Activated naive CD4-positive, alpha-beta T cell (primary cell): ENCODE measurements at places on chromosomes 13 and 19.

DNA sequence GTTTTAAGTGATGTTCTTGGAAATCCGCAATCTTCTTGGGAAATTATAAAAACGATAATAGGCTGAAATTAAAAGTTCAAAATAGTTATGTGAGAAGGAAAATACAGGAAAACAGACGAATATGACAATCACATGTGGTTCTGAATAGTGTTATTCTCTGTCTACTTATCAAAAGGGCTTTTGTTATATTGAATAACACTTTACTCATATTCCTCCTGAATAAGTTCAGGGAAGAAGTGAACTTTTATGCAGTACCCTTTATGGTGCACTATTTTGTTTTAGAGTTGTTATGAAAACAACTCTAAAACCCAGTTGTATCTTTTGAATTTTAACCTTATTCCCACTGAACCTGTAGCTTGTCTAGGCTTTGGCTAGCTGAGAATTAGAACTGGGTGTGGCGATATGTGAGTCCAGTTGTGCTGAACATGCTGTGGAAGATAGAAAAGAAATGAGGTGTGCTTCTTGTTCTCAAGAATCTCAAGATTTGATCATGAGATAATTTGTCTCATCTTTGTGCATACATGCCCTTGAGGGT lies 384.4 kb downstream of the LMO7 start:
- no peak for DNase-seq

GRCh38 chr13:47146991-47147811 lies 250.3 kb upstream of the HTR2A start:
- no peak for DNase-seq

- no peak for DNase-seq
Observed at GRCh38 chr13:25990801-25991200, 61.0 kb downstream of the SHISA2 start.

DNA sequence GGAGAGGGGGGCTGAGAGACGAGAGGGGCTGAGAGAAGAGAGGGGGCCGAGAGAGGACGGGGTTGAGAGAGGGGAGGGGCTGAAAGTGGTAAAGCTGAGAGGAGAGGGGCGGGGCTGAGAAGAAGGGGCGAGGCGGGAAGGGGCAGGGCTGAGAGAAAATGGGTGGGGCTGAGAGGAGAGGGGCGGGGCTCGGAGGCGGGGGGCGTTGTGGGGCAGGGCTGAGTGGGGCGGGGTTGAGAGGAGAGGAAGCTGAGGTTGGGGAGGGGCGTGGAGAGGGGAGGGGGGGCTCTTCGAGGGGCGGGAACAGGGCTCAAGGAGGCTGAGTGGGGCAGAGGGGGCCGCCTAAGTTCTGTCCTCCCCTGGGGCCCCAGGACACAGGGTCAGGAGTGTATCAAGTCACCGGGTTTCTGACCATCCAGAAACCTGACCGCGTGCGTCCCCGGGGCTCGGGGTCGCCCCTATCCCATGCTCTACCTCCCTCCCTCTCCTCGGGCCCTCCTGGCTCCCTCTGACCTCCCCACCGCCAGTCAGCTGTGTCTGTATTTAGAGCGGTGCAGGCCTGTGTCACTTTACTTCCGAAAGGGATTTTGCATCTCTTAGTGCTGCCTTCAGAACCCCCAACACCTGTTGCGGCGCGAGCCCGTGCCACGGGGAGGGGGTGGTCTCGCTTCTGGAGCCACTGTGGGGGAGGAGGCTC lies 38.6 kb upstream of the SEMA6B start:
- DNase-seq = peak; percentile 11

DNA sequence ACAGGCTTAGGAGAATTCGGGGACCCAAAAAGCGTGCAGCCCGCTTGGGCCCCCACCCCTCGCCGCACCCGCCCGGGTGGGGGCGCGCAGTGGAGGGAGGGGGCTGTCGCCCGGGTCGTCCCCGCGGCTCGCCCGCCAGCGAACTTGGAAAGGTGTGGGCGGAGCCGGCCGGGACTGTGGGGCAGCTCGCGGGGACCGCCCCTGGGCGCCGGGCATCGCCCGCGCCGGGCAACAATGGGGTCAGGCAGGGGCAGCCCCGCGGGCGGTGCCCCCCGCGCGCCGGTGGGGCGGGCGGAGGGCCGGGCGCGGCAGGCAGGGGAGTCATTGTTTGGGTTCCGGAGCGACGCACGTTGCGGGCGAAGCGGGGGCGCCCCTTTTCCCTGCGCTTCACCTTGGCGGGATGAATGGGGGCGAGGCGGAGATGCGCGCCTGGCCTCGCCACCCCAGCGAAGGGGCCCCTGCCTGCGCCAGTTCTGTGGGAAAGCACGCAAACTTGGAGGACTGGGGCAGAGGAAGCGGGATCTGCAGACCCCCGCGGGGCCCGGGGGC lies 647 bp upstream of the KLF12 start:
- peak; percentile 65 for DNase-seq

DNA sequence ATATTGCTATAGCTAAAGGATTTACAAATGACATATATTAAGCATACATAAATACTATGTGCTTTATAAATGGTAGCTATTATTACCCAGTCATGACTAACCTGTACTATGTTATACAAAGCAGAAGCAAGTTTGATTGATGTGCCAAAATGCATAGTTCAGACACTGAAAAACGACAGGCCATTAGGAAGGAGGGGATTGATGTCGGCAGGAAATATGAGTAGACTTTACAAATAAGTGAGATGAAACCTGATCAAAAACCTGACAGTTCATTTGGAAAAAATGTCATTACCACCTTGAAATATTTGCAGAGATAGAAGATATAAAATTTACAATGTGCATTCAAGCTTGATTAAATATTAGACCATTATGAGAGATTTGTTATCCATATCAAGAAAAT lies 38.8 kb upstream of the TPP2 start:
- no peak for DNase-seq

DNA sequence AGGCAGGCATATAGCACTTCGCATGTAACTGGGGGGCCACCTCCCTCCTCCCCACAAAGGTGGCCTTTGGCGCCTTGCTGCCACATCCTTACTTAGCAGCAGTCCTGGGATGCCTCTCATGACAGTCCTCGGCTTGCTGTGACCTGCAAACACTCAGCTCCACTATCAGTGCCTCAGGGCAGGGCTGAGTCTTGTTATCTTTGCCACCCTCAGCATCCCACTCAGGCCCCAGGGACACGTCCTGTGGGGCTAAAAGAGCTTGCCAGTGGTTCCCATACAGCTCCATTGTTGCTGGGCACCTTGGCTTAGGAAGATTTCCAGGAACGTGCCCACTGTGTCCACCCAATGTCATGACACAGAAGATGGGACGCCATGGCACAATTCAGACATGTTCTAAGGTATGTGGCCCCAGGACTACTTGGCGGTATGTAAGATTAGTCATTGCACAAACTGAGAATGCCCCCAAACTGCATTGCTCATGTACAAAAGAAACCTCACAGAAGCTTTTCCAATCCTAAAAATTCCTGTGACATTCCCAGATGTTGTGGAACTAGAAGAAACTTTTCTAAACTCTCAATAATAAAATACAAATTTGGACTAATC lies 16.3 kb downstream of the DOCK9 start:
- DNase-seq = no peak

DNA sequence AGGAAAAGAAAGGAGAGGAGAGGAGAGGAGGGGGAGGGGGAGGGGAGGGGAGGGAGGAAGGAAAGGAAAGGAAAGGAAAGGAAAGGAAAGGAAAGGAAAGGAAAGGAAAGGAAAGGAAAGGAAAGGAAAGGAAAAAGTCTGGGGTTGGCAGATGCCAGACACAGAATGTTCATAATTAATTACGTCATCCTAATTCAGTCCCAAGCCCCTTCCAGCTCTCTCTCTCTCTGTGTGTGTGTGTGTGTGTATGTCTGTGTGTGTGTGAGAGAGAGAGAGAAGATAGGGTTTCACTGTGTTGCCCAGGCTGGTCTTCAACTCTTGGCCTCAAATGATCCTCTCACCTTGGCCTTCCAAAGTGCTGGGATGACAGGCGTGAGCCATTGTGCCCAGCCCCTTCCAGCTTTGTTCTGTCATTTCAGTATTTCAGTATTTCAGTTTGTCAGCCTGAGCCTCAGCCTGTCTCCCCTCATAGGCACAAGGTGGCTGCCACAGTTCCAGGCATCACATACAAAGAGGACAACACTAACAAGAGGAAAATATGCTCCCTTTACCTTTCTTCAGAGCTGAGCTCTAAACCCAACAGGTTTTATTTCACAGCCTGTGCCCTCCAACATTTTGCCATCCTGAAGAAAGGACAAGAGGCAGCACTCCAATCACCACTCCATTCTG lies 14.6 kb downstream of the IFNL3 start:
- DNase-seq = no peak

DNA sequence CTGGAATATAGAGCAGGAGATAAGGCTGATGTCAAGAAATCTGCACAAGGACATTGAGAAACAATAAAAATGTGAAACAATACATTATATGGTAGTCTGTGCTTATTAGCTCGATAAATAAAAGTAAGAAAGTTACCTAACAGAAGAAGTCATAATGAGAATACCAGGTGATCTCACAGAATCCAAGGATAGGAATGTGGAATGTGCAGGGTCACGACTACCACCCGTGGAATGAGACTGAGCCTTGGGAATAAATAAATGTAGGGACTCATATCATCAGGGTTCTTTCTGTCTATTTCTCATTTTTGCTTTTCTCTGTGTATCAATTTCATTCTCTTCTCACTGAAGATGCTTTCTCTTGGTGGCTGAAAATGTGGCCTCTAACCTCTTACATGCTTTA lies 26.0 kb upstream of the KBTBD7 start:
- DNase-seq = no peak

GRCh38 chr13:39200249-39200910 lies 162.1 kb downstream of the NHLRC3 start:
- DNase-seq = no peak

- DNase-seq = no peak
Observed at GRCh38 chr13:50236898-50237318, 221.7 kb downstream of the KCNRG start.

DNA sequence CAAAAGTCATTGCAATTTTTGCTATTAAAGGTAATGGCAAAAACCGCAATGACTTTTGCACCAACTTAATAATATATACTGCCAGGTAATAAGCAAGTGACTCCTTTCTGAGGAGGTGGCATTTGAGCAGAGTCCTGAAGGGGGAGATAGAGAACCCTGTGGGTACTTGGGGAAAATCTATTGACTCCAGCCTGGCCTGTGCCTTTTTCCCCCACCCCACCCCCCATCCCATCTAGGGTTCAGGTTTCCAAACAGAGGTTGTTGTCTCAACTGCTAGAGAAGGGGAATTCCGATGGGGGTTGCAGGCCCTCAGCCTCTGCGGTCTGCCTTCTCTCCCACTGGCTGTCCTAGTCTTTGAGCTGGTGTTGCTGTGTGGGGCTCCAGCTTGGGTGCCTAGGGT lies 11.5 kb downstream of the S1PR2 start:
- DNase-seq = no peak

DNA sequence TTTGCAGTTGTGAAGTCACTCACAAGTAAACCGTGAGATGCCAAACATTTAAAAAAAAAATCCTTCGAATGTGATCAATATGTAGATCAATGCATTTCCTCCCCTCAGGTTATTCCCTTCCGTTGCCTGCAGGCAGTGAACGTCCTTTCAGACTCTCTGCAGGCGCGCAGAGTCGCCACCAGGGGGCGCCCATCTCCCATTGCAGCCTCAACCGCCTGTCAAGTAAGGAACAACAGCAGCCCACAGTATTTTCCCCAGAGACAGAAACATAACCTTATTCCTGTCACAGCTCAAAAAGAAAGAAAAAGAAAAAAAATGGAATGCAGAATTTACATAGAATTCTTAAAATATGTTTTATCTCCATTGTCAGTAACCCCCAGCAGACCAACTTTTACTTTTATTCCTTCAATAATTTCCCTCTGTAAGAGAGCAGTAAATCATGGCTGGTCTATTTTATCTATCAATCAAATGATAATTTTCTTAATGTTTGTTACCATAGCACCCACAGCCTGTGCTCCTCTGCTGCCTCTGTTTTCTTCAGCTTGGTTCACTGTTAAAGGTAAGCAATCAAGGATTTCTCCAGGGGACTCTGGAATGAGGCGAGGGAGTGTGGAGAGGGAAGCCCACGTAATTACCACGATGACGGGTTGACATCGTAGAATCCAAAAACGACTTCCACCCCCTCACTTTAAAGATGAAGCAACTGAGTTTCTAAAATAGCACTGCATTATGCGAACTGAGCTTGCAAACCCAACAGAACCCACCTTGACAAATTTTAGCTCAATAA lies 637.6 kb upstream of the ARGLU1 start:
- DNase-seq = peak; percentile 37

- DNase-seq = no peak
Observed at GRCh38 chr19:13057744-13058143, 44.9 kb downstream of the LYL1 start.

GRCh38 chr13:50243931-50244330 lies 228.7 kb downstream of the KCNRG start:
- DNase-seq = no peak

- DNase-seq = no peak
Observed at GRCh38 chr19:42028304-42029216, 34.5 kb upstream of the ATP1A3 start.

DNA sequence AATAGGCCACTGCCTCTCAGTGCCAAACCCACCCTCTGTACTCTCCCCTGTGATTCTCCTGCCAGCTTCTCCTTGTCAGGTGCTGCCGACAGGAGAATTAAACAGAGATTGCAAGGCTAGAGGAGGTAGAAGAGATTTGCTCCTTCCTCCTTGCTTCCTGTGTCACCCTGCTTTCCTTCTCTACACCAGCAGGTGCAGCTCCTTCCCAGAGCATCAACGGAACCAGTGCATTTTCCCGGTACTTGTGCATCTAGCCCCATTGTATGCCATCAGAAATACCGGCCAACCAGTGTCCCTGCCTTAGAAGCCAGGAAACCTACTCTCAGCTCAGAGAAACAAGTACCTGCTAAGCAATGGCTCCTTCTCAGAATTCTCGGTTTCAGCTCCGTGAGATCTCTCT lies 253.2 kb downstream of the SUCLA2 start:
- no peak for DNase-seq

GRCh38 chr13:111789011-111789410 lies 277.9 kb upstream of the SOX1 start:
- no peak for DNase-seq

DNA sequence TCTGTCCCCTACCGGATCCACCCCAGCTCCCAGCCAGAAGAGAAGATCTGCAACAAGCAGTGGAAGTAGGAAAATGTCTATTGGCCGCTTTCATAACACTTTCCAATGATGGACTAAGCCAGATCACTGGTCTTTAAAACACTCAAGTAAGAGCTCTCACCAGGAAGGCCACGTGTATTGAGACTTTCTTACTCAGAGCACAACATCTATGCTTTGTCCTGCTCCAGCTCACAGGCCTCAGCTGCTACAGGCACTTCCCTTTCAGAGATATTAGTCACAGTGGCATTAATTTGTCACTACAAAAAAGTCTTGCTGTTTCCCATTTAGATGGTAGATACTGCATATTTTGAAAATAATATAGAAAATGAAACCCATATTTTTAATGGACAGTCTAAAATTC lies 164.2 kb downstream of the ABCC4 start:
- DNase-seq = no peak

- DNase-seq = no peak
Observed at GRCh38 chr13:50130123-50130946, 115.1 kb downstream of the KCNRG start.

GRCh38 chr19:14434543-14435319 lies 1.6 kb downstream of the PKN1 start:
- DNase-seq = no peak

- DNase-seq = no peak
Observed at GRCh38 chr13:40371531-40372125, 294.8 kb downstream of the FOXO1 start.

- no peak for DNase-seq
Observed at GRCh38 chr19:3443840-3444694, 36.3 kb downstream of the SMIM24 start.

GRCh38 chr13:50366488-50367174 lies 351.4 kb downstream of the KCNRG start:
- no peak for DNase-seq
